Activated T-helper 1 cell treated with Interleukin-2 at 50 U/mL for 16 hours (primary cell): ENCODE measurements at places on chromosomes 1 and 21.

DNA sequence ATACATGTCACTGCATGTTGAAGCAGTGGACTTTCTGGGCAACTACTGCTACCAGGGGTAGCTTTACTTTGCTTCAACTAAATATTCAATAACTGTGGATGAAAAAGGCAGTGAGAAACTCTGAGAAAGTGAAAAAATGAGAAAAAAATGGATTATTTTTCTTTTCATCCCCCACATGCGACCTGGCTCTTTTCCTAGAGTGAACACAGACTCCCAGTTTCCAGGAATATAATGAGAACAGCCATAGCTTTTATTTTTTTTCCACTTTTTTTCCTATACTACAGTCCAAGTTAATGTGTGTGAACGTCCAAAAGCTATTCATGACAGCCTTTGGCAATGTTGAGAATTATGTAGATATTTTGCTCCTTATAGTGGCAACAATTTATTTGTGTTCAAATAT is 230.4 kb downstream of the DNM3 start:
- DNase-seq: no peak

DNA sequence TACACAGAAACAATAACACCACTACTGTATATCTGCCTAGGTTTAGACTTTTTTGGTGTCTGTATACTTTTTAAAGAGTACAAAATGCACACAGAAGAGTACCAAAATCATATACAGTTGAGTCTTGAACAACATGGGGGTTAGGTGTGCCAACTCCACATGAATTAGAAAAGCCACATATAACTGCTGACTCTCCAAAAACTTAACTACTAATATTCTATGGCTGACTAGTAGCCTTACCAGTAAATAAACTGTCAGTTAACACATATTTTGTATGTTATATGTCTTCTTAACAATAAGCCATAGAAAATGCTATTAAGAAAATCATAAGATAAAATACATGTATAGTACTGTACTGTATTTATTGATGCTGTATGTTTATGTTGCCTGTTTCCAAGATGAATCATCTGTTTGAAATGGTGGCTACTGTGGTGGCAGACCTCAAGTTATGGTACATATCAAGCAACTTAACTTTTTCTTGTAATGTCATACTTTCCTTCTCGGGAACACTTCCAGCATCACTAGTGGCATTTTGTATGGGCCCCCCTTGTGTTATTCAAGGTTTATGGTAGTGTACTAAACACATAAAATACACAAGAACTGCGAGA is 71.2 kb downstream of the LHX4 start:
- no peak for DNase-seq

DNA sequence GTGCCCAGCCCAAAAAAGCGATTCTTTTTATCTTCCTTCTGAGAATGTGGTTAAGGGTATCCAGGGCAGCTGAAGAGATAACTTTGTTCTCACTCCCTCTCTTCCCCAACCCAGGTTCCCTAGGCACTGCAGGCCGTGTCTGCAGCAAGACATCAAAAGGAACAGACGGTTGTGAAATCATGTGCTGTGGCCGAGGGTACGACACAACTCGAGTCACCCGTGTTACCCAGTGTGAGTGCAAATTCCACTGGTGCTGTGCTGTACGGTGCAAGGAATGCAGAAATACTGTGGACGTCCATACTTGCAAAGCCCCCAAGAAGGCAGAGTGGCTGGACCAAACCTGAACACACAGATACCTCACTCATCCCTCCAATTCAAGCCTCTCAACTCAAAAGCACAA is 11.4 kb downstream of the WNT2B start:
- DNase-seq: no peak

- no peak for DNase-seq
Observed at GRCh38 chr1:151013518-151013917, 5.3 kb downstream of the PRUNE1 start.

- no peak for DNase-seq
Observed at GRCh38 chr1:200146100-200146499, 118.6 kb downstream of the NR5A2 start.

GRCh38 chr1:41870076-41870562 is 48.6 kb downstream of the HIVEP3 start:
- no peak for DNase-seq
